Mucosa of descending colon (tissue), 3 donors: ENCODE measurements at places on chromosomes 7 and 10.

- no peak for DNase-seq
These were observed 22.2 kb downstream of the AZGP1 start for GRCh38 chr7:99953649-99954048.

GRCh38 chr7:77960336-77960735 is 161.8 kb downstream of the PHTF2 start:
- no peak for DNase-seq

GRCh38 chr7:49563693-49564378 is 209.6 kb upstream of the VWC2 start:
- DNase-seq = no peak

GRCh38 chr7:30330134-30331111 is 46.0 kb downstream of the ZNRF2 start:
- DNase-seq = no peak

- DNase-seq = peak; percentile 89
These were observed 10.0 kb upstream of the CHCHD1 start for GRCh38 chr10:73771722-73772280.
